ENCODE measurements at places on chromosomes 2 and 18. TPM values are rescaled to one million over a fixed set of nuclear protein-coding genes. Genes with fewer than 3 reads are reported as not detected.

DNA sequence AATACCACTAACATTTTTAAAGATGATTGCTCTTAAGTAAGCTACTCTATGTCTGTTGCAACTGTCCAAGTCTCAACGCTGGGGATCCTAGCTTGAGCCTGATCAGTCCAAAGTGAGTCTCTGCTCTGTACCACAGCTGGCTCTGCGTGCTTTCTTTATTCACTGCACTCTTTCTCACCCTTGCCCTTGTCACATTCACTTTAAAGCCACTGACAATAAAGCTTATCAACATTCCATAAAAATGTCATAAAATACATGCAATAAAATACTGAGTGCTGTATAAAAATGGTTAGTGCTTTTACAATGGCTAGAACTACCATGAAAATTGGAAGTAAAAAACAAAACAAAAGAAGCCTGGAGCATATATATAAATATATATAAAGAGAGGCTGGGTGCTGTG, 45.5 kb upstream of the LRRTM4 start:
- DNase-seq, result no peak

DNA sequence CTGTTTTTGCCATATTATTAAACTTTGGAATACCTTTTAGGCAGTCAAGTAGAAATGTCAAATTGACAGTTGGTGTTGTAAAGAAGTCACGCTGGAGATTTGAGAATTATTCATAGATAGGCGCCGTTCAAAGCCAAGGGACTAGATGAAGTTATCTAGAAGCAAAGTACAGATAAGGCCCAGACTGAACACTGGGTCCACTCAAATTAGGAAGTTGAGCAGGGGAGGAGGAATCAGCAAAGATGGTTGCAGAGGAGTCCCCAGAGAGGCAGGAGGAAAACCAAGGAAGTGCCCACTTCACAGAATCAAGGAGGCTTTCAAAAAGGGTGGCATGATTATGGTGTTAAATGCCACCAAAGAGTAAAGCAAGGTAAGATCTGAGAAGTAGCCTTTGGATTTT, 9.6 kb upstream of the ALS2 start:
- DNase-seq, result no peak

The RAX gene
- polyA plus RNA-seq, result not detected

DNA sequence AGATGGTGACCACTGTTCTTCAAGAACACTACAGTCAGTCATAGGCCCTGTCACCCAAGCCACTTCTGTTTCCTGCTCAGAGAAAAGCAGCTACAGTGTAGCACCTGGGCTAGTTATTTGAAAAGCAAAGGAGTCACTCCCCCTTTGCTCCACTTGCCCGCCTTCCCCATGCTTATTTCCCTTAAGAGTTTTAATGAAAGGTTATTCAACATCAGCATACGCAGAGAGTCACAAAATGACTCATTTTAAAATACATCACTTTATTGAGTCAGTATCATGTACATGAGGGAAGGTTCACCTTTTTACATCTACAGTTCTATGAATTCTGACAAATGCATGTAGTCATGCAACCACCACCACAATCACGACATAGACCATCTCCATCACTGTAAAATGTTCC, 71.3 kb downstream of the TNFRSF11A start:
- DNase-seq, result no peak

GRCh38 chr2:200454927-200455801, 54.7 kb downstream of the KCTD18 start:
- no peak for DNase-seq

The RFTN2 gene
- 0.08 TPM for polyA plus RNA-seq

The DTNA gene
- polyA plus RNA-seq, result 7.9 TPM

Measured in SK-N-SH (cell line).